ENCODE measurements at places on chromosomes 13 and 19.

DNA sequence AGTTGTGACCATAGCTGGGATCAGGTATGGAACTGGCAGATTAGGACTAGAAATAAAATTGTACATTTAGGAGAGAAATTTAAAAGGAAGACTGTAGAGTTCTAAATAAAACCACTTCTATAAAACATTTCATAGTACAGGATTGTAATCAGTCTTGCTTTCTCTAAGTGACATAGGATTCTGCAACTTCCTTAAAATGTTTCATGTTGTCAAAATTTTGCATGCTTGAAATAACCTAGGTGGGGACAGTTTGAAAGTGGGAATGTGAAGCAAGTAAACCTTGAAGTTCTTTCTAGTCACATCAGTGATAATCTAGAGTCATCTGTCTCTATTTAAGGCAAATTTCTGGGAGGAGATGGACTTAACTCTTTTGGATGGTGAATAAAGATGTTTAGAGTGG is 6.7 kb downstream of the TM9SF2 start:
- DNase-seq: no peak

- no peak for DNase-seq
Measured at GRCh38 chr13:108708921-108709320, 79.5 kb downstream of the MYO16 start.

GRCh38 chr13:88656751-88657150 is 985.6 kb downstream of the SLITRK5 start:
- DNase-seq: no peak

GRCh38 chr13:40345654-40346372 is 320.6 kb downstream of the FOXO1 start:
- DNase-seq: no peak

DNA sequence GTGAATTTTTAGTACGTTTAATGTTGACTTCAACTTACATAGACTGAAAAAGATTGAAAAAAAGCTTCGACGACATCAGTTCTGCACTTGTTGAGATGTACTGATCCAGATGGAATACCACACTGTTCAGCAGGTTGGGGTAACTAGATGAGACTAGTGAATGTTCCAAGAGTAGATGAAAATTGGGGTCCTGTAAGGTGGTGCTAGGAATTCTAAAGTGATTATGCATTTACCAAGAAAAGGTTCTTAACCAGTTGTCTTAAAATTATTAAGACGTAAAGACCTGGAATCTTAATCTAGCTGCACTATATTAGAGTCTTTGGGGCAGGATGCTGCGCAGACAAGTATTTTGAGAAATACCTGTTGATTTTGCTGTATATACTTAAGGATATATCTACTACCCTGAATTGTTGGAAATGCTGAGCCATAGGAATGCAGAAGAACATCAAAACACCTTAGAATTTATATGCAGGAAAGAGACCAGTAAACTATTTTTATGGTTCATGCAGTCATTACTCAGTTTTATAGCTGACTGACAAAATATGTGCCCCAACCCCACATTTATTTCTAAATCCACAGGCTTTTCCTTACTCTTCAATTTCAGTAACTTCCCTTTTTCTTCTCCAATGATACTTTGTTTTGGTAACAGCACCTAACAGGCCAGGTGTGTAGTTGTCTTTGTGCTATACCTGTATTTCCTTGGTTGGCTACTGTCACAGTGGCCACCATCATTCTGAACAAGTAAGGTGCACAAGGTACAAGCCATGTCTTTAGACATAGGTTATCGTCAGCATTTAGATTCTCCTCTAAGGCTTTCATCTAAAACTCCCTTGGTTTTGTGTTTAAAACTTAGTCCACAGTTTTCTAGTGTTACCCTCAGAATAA is 8.6 kb downstream of the MIR17HG start:
- no peak for DNase-seq

- DNase-seq: no peak
Measured at GRCh38 chr19:30249911-30250310, 122.3 kb upstream of the ZNF536 start.

GRCh38 chr13:60453490-60453889 is 56.5 kb downstream of the TDRD3 start:
- no peak for DNase-seq

DNA sequence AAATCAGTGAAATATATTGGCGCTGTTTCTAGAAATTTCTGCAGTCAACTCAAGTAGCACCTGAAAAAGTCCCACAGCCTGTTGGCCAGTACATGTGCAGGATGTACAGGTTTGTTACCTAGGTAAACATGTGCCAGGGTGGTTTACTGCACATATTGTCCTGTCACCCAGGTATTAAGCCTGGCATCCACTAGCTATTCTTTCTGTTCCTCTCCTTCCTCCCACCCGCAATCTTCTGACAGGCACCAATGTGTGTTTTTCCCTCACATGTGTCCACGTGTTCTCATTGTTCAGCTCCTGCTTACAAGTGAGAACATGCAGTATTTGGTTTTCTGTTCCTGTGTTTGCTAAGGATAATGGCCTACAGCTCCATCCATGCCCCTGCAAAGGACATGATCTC is 13.1 kb upstream of the SCEL start:
- DNase-seq: no peak

- no peak for DNase-seq
Measured at GRCh38 chr13:36839981-36840380, 21.0 kb downstream of the RFXAP start.

DNA sequence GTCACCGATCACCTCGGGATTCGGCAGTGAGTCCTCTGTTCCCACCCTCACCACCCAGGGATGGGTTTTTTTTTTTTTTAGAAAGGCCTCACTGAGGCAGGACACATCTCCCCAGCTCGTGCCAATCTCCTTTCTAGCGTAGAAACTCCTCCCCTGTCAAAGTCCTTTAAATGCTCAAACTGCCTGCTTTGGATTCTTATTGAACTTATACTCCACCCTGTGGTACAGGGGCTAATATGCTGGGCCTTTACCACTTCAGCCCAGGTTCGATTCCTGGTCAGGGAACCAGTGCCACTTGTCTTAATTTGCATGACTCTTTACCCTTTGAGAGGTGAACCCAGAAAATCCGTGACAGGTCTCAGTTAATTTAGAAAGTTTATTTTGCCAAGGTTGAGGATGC is 8.3 kb upstream of the ZNF14 start:
- no peak for DNase-seq

- DNase-seq: no peak
Measured at GRCh38 chr19:1169921-1170885, 3.9 kb downstream of the SBNO2 start.

Data from NB4 (cell line).